ENCODE measurements at places on chromosomes 2 and 18.
A peak's percentile ranks its signal among the peaks of the same experiment; 100 is the strongest.

GRCh38 chr2:239150125-239151011 lies 250.5 kb downstream of the HDAC4 start:
- DNase-seq = peak; percentile 26

- DNase-seq = no peak
Measured at GRCh38 chr2:60073201-60073600, 480.3 kb downstream of the BCL11A start.

DNA sequence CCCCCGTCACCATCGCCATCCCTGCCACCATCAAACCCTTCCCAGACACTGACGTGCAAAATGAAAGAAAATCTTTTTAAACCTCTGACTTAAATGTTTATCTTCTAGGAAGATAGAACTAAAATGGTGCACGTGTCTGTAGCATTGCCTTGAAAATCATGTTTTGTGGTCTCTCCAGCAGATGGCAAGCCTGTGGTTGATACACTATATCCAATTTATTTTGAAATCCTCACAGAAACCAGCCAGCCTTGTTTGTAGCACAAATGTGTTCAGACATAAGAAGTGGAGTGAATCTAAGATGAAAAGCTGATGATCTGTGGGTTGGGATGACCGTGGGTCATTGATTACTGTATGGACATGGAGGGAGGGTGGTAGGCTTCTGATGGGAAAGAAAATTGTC lies 436.2 kb upstream of the SMIM21 start:
- DNase-seq = no peak

- DNase-seq = no peak
Measured at GRCh38 chr2:129252781-129253460, 726.5 kb upstream of the RAB6C start.

- no peak for DNase-seq
Measured at GRCh38 chr2:33208400-33208799, 261.6 kb downstream of the LTBP1 start.

- no peak for DNase-seq
Measured at GRCh38 chr2:240858321-240858720, 10.3 kb upstream of the AGXT start.

DNA sequence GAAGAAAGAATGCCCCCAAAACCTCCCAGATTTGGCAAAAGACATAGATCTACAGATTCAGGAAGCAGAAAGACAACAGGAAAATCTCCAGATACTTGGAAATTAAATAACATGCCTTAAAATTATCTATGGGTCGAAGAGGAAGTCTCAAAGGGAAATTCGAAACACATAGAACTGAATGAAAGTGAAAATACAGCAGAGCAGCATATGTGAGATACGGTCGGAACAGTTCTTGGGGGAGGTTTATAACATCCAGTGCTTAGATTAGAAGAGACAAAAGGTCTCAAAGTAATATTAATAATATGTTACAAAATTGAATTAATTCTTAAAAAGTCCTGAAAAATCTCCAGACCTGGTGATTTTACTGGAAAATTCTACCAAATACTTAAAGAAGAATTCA lies 14.3 kb downstream of the KCNG2 start:
- no peak for DNase-seq

DNA sequence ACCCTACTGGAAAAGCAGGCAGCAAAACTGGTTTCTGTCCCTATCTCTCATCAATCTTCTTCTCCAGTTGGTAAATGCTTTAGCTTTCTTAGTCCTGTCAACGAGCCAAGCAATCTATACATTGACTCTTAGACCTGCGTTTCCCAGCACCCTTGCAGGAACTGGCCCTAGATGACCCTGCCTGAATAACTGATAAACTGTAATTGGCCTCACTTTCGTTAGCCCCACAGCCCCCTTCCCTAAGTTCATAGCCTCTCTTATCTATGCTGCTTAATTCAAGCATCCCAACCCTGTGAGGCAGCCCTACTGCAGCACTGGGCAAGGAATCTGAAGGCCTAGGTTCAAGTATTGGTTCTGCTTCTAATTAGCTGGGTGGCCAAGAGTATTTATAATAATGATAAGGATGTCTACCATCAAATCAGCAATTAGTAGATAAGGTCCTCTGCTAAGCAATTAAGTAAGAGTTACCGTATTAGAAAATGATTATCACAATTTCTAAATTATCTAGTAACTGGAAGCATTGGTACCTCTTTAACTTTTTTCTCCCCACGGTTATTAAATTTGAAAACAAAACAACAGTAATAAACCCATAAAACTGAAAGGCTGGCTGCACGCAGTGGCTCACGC lies 86.4 kb upstream of the RMDN2 start:
- no peak for DNase-seq

DNA sequence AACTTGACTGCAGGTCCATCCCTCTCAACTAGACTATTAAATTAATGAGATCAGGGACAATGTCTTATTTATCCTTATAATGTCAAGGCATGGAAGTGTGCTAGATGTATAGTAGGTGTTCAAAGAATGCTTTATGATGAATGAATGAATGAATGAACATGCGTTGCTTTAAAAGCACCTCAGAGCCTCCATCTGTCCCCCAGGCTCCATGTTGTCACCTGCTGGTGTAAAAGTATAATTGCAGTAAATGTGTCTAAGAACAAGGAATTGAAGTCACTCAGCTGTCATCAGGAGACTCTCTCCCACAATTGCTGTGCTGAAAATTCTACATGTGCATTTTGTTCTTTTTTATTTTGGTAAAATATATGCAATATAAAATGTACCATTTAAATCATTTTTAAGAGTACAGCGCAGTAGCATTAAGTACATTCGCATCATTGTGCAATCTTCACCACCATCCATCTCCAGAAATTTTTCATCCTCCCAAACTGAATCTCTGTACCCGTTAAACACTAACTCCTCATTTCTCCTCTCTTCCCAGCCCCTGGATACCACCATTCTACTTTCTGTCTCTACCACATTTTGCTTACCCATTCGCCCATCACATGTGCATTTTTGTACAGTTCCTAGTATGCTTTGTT lies 52.6 kb downstream of the GNAL start:
- no peak for DNase-seq

DNA sequence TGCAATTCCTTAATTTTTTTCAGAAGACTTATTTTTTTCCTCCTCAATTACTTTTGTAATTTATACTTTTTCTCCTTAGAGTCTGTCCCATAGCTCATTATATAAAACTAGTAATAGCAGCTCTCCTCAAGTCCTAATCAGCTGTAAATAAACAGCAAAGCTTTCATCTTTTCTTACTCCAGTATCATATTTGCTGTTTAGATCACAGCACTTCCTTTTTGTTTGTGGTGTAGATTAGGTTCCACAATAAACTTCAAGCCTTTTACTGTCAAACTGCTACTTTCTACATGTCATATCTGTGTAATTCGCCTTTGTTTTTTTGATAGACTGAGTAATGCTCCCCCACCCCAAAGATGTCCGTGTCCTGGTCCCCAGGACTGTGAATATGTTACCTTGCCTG lies 25.5 kb downstream of the GCG start:
- no peak for DNase-seq

DNA sequence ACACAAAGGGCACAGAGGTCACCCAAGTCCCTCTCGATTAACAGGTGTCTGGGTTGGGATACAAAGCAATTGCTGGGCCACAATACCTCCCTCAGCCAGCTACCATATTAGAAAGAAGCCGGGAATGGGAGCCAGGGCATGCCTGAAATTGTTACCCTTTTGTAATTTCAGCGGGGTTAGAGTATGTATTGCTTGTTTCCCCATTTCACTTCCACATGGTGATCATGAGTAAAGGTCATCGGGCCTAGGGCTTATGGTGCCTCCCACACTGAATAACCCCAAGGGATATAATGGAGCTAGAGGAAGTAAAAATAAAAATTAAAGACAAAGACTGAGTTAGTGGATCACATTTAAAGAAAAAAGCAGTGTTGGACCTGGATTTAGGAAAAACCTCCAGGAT lies 437.2 kb upstream of the KLHL29 start:
- DNase-seq = no peak

GRCh38 chr18:48572402-48573126 lies 33.7 kb downstream of the CTIF start:
- no peak for DNase-seq

GRCh38 chr18:3482258-3482657 lies 32.3 kb downstream of the TGIF1 start:
- DNase-seq = no peak

DNA sequence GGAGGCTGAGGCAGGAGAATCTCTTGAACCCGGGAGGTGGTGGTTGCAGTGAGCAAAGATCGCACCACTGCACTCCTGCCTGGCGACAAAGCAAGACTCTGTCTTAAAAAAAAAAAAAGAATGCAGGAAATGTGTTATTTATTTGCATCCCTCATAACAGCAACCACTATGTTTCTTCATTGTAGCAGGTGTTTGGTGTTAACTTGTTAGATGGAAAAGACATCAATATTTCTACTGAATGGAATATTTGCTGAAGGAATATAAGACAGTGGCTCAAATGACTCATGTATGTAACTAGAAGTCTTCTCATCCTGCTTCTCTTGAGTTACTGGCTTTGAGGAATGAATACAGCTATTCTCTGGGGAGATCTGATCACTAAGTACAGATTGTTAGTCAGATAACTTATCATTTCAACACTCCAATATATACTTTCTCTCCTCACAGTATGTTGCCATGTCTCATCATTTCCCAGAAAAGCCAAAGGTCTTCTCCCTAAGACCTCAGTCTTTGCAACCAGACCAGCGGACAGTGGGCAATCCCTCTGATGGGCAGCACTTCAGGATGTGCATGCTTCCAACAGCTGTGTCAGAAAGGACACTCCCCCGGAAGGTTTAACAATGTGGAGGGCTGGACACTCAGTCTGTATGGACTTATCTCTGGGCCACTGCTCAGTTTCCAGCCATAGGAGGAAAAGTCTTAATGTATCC lies 104.4 kb upstream of the STK17B start:
- no peak for DNase-seq

GRCh38 chr2:111918383-111918806 lies 20.0 kb downstream of the MERTK start:
- DNase-seq = no peak

GRCh38 chr2:236343400-236344161 lies 79.4 kb upstream of the ASB18 start:
- peak; percentile 39 for DNase-seq

GRCh38 chr2:176521878-176522670 lies 252.8 kb downstream of the MTX2 start:
- no peak for DNase-seq

- DNase-seq = no peak
Measured at GRCh38 chr2:156522864-156523440, 86.8 kb downstream of the GPD2 start.

GRCh38 chr2:21687589-21687988 lies 563.8 kb downstream of the TDRD15 start:
- DNase-seq = no peak

GRCh38 chr2:159285929-159286708 lies at the start of gene WDSUB1:
TSS of gene WDSUB1 (minus strand) at chr2:159286703. CDS start at chr2:159283069, 3,634 bp downstream.
- DNase-seq = peak; percentile 19

DNA sequence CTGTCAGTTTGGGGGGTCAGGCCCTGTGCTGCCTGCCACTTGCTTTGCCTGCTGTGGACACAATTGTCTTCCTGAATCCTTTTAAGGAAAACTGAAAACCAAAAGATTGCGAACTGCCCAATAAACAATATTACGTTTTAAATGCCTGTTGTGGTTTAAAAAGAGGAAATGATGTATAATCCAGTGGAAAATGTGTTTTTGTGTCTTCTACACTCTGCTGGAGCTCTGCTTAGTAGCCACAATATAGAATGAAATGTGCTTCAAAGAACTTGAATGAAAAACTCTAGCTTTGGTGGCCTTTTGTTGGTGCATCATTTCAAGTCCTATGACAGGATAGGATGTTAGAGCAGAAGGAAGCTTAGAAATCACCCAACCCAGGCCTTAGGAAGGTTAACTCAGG lies 23.2 kb upstream of the CABYR start:
- DNase-seq = no peak

GRCh38 chr18:8948471-8949149 lies 153.9 kb upstream of the NDUFV2 start:
- no peak for DNase-seq

GRCh38 chr2:42092084-42092996 lies 44.5 kb downstream of the PKDCC start:
- no peak for DNase-seq

DNA sequence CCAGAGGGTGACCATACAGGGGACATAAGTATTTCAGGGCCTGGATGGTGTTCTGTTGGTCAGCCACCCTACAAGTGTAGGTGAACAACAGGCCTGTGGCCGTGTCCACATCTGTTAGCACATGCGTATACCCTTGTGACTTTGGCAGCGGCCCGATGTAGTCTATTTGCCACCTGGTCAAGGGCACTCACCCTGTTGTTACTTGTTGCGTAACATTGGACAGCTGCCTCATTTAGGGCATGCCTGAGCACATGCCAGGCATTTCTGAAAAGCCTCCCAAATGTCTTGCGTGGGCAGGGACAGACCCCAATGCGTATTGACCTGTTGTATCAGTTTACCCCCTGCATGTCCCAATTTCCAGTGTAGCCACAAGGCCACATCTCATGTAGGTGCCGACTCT lies 235.0 kb downstream of the MBD5 start:
- no peak for DNase-seq

GRCh38 chr2:238580486-238580885 lies 153.8 kb downstream of the ASB1 start:
- no peak for DNase-seq

- DNase-seq = no peak
Measured at GRCh38 chr18:45670281-45670962, 53.6 kb upstream of the SLC14A1 start.

GRCh38 chr2:84212611-84213314 lies 246.3 kb downstream of the SUCLG1 start:
- no peak for DNase-seq

GRCh38 chr2:118642501-118642900 lies 204.9 kb downstream of the EN1 start:
- no peak for DNase-seq

- DNase-seq = no peak
Measured at GRCh38 chr2:213149294-213149875, 2.0 kb downstream of the IKZF2 start.

DNA sequence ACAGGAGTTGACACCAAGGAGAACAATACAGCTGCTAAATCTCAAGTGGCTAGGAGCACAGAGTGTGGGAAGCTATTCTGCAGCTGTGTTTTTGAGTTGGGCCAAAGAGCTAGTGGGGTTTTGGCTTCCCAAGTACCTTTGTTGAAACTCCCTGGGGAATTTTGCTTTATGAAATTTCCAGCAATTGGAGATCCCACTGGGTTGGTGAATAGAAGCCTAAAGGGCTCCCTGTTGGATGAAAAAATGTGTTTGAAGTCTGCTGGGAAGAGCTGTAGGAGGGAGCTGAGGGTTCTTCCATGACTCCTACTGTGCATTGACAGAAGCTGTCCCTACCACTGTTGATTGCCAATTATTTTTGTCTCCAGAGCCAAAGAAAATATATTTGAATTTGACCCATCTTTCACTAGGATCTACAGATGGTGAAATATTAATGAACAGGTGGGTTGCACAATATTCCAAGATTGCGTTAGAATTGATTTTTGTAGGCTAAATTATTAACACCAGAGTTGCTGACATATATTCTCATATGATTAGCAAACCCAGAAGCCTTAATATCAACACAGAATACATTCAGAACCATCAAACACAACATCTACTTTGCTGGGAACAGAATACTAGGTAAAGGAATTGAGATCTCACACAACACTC lies 95.4 kb upstream of the CYP1B1 start:
- DNase-seq = no peak

All from activated gamma-delta T cell treated with Interleukin-2 at 50 U/mL for 16 hours (primary cell).